Sigmoid colon (tissue), 7 donors: ENCODE measurements at places on chromosomes 5 and 9. TPM values are rescaled to one million over a fixed set of nuclear protein-coding genes. Genes with fewer than 3 reads are reported as not detected.
A peak's percentile ranks its signal among the peaks of the same experiment; 100 is the strongest.

GRCh38 chr5:146516151-146516475, at the start of gene GPR151:
GPR151 (minus strand) TSS chr5:146516190; CDS start chr5:146516113, 77 bp downstream.
- H3K4me1 ChIP-seq, result no peaks in the 10 kb centered on the region
- no peak for DNase-seq
- no peak within 1 kb of the TSS for H3K27ac ChIP-seq
- H3K4me3 ChIP-seq, result no peak within 1 kb of the TSS
- peaks cover 2% of the 10 kb centered on the region for H3K36me3 ChIP-seq

DNA sequence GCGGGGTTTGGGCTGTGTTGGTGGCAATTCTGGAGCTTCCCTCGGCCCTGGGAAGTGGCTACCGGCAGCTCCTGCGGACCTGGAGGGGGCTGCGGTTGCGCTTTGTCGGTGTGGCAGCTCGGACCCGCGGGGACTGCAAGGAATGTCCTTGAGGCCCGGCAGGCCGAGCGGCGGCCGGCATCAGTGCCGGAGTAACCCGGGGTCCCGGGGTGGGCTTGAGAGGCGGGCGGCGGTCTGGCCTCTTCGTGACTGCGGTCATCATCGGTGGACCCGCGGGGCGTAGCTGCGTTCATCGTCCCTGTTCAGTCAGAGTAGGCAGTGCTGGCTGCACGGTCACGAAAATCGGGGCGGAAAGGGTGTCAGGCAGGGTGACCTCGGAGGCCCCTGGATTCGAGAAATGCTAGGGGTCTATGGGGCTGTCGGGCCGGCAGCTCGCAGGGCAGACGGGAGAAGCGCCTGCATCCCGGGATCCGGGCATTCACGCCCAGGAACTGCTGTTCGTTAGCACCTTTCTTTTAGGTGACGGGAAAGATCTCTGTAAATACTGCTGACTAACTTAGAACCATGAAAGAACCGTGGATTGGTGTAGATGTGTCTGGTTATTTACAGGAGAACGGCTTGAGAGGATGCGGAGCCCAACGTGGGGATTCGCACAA, 474 bp downstream of the HMGCR start:
- H3K4me3 ChIP-seq, result peak overlapping the region; percentile 80
- H3K4me1 ChIP-seq, result peaks cover 19% of the 10 kb centered on the region
- peak overlapping the region; percentile 90 for H3K27ac ChIP-seq
- H3K36me3 ChIP-seq, result no peaks in the 10 kb centered on the region
- H3K27me3 ChIP-seq, result no peaks in the 10 kb centered on the region

GRCh38 chr5:134184155-134185135, 7.7 kb upstream of the SKP1 start:
- no peak overlapping the region for H3K27ac ChIP-seq
- H3K36me3 ChIP-seq, result no peaks in the 10 kb centered on the region
- DNase-seq, result peak; percentile 76
- no peaks in the 10 kb centered on the region for H3K4me1 ChIP-seq
- H3K4me3 ChIP-seq, result no peak overlapping the region

- no peak for DNase-seq
- no peak overlapping the region for H3K4me3 ChIP-seq
- H3K27ac ChIP-seq, result no peak overlapping the region
- no peaks in the 10 kb centered on the region for H3K36me3 ChIP-seq
- H3K27me3 ChIP-seq, result no peaks in the 10 kb centered on the region
Observed at GRCh38 chr9:98536542-98537173, 172.1 kb downstream of the GABBR2 start.

DNA sequence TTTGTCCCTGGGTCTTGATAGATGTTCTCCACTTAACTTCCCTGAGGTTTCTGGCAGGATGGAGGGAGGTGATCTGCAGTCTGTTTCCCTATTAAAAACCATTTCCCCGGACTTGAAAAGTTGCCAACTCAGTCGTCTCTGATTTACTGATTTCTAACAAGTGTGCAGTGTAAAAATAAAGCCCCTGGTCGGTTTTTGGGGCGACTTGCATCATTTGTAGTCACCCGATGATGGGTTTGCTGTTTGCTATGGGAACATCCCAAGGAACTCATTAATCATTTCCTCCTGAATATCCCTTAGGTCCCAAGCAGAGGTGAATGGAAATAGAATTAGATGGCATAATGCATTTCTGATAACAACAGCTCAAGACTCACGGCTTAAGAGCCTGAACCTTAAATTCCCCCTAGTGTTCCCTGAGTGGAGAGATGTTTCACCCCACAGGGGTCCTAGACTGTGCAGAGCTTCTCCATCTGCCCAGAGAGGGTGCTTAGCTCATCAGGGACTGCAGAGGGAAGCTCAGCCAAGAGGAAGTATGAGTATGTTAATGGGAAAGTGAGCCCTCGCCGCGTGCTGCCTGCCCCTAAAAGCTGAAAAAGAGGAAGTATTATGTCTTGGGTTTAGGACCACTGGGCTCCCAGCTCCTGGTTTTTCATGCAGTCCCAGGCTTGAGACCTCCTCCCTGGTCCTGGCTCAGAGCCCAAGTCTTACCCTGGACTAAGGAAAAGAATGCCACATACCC, 115.1 kb upstream of the DAP start:
- H3K36me3 ChIP-seq, result no peaks in the 10 kb centered on the region
- no peak overlapping the region for H3K27ac ChIP-seq
- no peak for DNase-seq
- no peaks in the 10 kb centered on the region for H3K27me3 ChIP-seq
- no peaks in the 10 kb centered on the region for H3K4me1 ChIP-seq

- no peaks in the 10 kb centered on the region for H3K27me3 ChIP-seq
- peak; percentile 56 for DNase-seq
- no peaks in the 10 kb centered on the region for H3K36me3 ChIP-seq
Observed at GRCh38 chr5:135106610-135107471, 72.8 kb upstream of the PITX1 start.

Gene OSTF1
- 19.4 TPM for total RNA-seq

- no peak overlapping the region for H3K4me3 ChIP-seq
- peaks cover 6% of the 10 kb centered on the region for H3K4me1 ChIP-seq
- no peak overlapping the region for H3K27ac ChIP-seq
- no peaks in the 10 kb centered on the region for H3K27me3 ChIP-seq
Observed at GRCh38 chr5:65766175-65766574, 44.2 kb downstream of the NLN start.
